ENCODE measurements at places on chromosomes 4 and X. TPM values are rescaled to one million over a fixed set of nuclear protein-coding genes. Genes with fewer than 3 reads are reported as not detected.

DNA sequence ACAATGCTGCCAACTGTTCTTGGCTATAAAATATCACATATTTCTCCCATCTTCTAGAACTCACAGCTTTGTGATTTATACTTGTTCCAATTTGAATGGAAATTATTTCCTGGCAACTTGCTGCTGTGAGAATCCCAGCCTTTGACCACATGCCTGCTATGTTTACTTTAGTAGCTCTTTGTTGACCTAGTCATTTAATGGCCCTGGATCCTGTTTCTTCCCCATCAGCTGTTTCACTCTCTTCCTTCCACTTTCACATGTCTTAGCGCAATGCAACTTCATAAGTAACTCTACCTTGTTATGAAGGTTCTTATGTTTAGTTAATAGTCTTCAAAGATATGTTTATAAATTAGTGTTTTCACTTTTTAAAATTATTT lies 1973.6 kb upstream of the AGA start:
- no peaks in the 10 kb centered on the region for H3K27me3 ChIP-seq
- no peak overlapping the region for H3K27ac ChIP-seq
- no peaks in the 10 kb centered on the region for H3K36me3 ChIP-seq
- no peak overlapping the region for H3K4me3 ChIP-seq
- H3K4me1 ChIP-seq = no peaks in the 10 kb centered on the region

TKTL1 gene
- not detected for total RNA-seq

HSFX2 gene
- total RNA-seq = not detected

RAB33A gene
- total RNA-seq = 1.6 TPM

ATP1B4 gene
- total RNA-seq = not detected

- H3K27ac ChIP-seq = peak overlapping the region; percentile 46
- peak; percentile 94 for DNase-seq
- H3K4me3 ChIP-seq = no peak overlapping the region
- no peaks in the 10 kb centered on the region for H3K27me3 ChIP-seq
- H3K4me1 ChIP-seq = peaks cover 2% of the 10 kb centered on the region
Observed at GRCh38 chr4:92969650-92970379, 666.0 kb downstream of the GRID2 start.

GRCh38 chr4:189049682-189050081 lies 891.0 kb upstream of the FRG1 start:
- H3K27ac ChIP-seq = no peak overlapping the region
- no peak for DNase-seq
- H3K36me3 ChIP-seq = no peaks in the 10 kb centered on the region
- H3K4me3 ChIP-seq = no peak overlapping the region
- no peaks in the 10 kb centered on the region for H3K4me1 ChIP-seq

GRCh38 chr4:35793045-35793722 lies 451.1 kb downstream of the ARAP2 start:
- no peaks in the 10 kb centered on the region for H3K4me1 ChIP-seq
- no peak overlapping the region for H3K4me3 ChIP-seq
- H3K27me3 ChIP-seq = no peaks in the 10 kb centered on the region
- no peaks in the 10 kb centered on the region for H3K36me3 ChIP-seq
- no peak overlapping the region for H3K27ac ChIP-seq
- no peak for DNase-seq

GRCh38 chr4:85910985-85911384 lies 436.0 kb downstream of the ARHGAP24 start:
- no peaks in the 10 kb centered on the region for H3K36me3 ChIP-seq
- no peaks in the 10 kb centered on the region for H3K27me3 ChIP-seq
- H3K4me1 ChIP-seq = no peaks in the 10 kb centered on the region
- no peak overlapping the region for H3K4me3 ChIP-seq
- no peak for DNase-seq
- no peak overlapping the region for H3K27ac ChIP-seq

DNA sequence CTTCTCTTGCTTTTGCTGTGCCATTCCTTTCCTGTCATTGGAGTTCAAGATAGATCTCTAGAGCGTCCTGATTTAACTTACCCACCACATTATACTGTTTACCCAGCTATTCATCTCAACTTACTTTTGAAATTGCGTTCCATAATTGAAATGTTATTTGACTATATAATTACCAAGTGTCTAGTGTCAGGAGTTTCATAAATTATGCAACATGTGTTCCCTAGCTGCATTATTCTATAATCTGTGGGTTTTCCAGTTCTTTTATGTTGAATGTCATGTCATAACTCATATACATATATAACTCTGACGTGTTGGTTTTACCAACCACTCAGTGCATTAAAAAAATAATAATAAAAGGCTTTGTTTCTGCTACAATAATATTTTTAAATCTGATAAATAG lies 285.9 kb upstream of the ARSJ start:
- no peak for DNase-seq
- no peaks in the 10 kb centered on the region for H3K27me3 ChIP-seq
- H3K4me1 ChIP-seq = no peaks in the 10 kb centered on the region
- no peak overlapping the region for H3K4me3 ChIP-seq
- no peak overlapping the region for H3K27ac ChIP-seq

ZNF280C gene
- total RNA-seq = 6.1 TPM

DNA sequence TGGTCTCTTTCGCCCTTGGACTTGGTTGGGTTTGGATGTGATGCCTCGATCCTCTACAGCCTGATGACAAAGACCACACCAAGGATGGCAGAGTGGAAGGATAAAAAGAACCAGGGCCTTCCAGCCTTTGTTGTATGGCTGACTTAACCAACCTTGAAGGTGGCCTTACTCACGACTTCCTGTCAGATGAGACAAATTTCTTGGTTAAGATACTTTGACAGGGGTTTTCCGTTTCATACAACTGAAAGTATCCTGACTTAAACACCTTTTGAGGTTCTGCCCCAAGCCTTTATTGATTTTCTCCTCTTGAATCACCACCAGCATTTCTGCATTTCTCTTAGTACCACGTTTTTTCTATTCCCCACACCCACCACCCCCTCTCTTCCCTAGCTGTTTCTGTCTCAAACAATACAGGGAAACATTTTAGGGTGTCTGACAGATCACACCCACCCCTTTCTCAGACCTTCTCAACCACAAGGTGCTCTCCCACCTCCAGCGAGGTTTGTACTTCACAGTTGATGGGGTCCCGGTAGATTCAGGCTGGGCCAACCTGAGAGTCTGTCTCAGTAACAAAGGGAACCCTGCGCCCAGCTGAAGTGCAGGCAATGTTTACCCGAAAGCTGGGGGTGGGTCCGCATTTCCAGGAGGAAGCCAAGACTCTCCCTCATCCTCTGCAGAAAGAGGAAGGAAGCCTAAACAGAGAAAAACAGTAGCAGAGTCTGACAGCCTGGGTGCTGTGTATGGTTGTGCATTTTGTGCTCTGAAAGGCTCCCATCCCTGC lies 5.0 kb upstream of the TSPAN5 start:
- no peaks in the 10 kb centered on the region for H3K27me3 ChIP-seq
- H3K36me3 ChIP-seq = no peaks in the 10 kb centered on the region
- H3K27ac ChIP-seq = no peak overlapping the region

DNA sequence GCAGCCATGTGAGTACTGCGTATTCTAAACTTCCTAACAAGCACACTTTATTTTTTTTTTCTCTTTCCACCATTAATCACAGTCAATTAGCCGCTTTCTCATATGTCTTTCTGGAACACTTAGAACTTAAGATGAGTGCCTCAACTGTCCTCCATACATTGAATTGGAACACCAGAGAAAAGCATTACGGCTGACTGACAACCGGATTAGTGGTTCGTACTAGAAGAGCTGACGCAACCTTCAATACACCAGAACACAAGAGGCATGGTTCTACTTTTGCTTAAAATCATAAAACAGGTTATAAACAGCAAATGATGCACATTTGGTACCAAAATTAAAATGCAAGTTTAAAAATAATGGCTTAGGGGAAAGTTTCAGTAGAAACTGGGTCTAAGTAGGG lies 3.3 kb downstream of the TMEM47 start:
- H3K4me3 ChIP-seq = peak overlapping the region; percentile 99
- peak overlapping the region; percentile 14 for H3K27ac ChIP-seq
- H3K36me3 ChIP-seq = no peaks in the 10 kb centered on the region
- DNase-seq = no peak

MGARP gene
- total RNA-seq = 35.0 TPM

DNA sequence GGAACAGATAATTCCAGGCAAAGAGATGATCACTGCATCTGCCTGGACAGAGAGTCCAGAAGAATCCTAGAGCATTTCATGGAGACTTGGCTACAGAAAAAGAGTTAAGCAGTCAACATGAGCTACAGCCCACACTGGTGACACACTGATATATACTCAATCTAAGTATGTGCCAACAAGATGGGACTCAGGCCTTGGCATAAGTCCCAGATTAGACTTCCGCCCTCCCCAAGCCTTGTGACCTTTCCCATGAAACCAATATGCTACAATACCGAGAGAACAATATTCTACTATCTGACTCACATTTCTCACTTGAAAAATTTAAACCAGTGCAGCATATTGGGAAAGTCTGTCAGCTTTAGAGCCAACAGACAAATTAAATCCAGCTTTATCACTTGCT lies 65.7 kb upstream of the SLITRK2 start:
- H3K36me3 ChIP-seq = no peaks in the 10 kb centered on the region
- H3K27me3 ChIP-seq = no peaks in the 10 kb centered on the region
- no peak for DNase-seq
- H3K27ac ChIP-seq = no peak overlapping the region
- no peak overlapping the region for H3K4me3 ChIP-seq

KIF4A gene
- 19.0 TPM for total RNA-seq

- H3K27ac ChIP-seq = no peak overlapping the region
- H3K36me3 ChIP-seq = peaks cover 1% of the 10 kb centered on the region
- peaks cover 10% of the 10 kb centered on the region for H3K27me3 ChIP-seq
- H3K4me1 ChIP-seq = no peaks in the 10 kb centered on the region
- no peak for DNase-seq
Observed at GRCh38 chrX:41516999-41517765, 70.0 kb downstream of the NYX start.

- H3K27ac ChIP-seq = no peak overlapping the region
- no peak overlapping the region for H3K4me3 ChIP-seq
- DNase-seq = no peak
Observed at GRCh38 chrX:76538860-76539259, 111.3 kb downstream of the MAGEE1 start.

DNA sequence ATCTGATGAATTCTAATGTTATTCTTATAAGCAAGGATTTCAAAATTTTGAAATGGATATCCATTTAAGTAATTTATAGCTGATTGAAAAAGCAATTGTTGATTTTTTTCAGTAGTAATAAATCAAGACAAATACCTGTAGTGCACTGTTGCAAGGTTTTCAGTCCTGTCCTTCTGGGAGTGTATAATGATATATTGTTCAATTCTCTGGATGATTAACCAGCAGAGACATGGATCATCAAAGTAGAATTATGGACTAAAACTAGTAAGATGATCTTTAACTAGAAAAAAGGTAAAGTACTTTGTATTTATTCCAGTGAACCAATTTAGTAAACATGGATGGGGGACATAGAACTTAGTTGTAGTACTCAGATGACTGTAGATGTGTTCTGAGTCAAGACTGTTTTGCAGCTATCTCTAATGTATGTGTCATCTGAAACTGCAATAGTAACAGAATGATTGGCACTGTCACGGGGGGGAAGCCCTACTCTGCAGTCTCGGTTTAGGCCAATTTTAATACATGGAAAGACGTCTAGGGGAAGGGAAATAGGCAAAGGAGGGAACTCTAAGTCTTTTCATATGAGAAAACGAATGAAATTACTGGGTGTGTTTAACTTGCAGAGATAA lies 121.9 kb downstream of the GLRA3 start:
- H3K4me1 ChIP-seq = no peaks in the 10 kb centered on the region
- H3K4me3 ChIP-seq = no peak overlapping the region
- H3K27me3 ChIP-seq = no peaks in the 10 kb centered on the region

GALNTL6 gene
- under 0.01 TPM for total RNA-seq

UGT2A3 gene
- not detected for total RNA-seq

ZFYVE28 gene
- total RNA-seq = 0.56 TPM

DNA sequence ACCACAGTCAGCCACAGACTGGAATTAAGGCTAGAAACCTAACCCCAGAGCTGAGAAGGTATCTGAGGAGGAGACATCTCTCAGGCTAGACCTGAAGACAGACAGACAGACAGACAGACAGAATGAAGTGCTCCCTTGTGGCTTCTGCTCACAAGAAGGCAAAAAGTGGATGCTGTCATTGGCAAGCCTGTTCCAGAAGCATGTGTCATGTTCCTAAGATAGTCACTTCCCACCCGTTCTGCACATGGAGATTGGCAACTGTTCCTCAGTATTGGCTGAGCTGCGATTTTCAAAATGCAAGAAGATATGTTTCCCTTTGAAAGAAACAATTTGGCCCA lies 166.4 kb downstream of the NSUN7 start:
- no peaks in the 10 kb centered on the region for H3K36me3 ChIP-seq
- H3K27ac ChIP-seq = no peak overlapping the region
- no peak overlapping the region for H3K4me3 ChIP-seq
- no peaks in the 10 kb centered on the region for H3K27me3 ChIP-seq
- peaks cover 20% of the 10 kb centered on the region for H3K4me1 ChIP-seq

- H3K4me3 ChIP-seq = no peak overlapping the region
- H3K27ac ChIP-seq = no peak overlapping the region
Observed at GRCh38 chr4:80610845-80611677, 275.5 kb downstream of the CFAP299 start.

YY2 gene
- total RNA-seq = 0.72 TPM

GRCh38 chrX:105765691-105766090 lies 56.6 kb upstream of the NRK start:
- H3K4me1 ChIP-seq = no peaks in the 10 kb centered on the region
- no peak overlapping the region for H3K27ac ChIP-seq
- H3K4me3 ChIP-seq = no peak overlapping the region
- DNase-seq = no peak
- H3K36me3 ChIP-seq = no peaks in the 10 kb centered on the region

- no peaks in the 10 kb centered on the region for H3K4me1 ChIP-seq
- no peaks in the 10 kb centered on the region for H3K27me3 ChIP-seq
- no peak for DNase-seq
- no peak overlapping the region for H3K27ac ChIP-seq
Observed at GRCh38 chrX:99394456-99394855, 1015.6 kb downstream of the PCDH19 start.

DNA sequence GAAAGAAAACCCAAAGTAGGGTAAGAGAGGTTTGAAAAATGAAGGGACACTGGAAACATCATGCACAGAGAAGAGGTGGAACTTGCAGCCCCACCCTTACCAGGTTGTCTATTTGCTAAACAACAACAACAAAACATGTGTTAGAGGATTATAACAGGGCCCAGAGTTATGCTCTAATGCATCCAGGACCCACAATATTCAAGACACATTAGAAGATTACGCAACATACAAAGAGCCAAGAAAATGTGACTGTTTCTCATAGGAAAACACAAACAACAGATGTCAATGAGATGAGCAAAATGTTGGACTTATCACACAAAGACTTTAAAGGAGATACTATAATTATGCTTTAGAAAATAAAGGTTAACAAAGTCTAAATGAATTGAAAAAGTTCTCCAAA lies 128.5 kb downstream of the LRBA start:
- no peak overlapping the region for H3K4me3 ChIP-seq
- no peaks in the 10 kb centered on the region for H3K36me3 ChIP-seq
- H3K27ac ChIP-seq = no peak overlapping the region

TMEM271 gene
- total RNA-seq = not detected

All from IMR-90 (cell line).